ENCODE measurements at places on chromosomes 16 and 17. TPM values are rescaled to one million over a fixed set of nuclear protein-coding genes. Genes with fewer than 3 reads are reported as not detected.

Gene OR3A3
- not detected for polyA plus RNA-seq

Gene FBXW10B
- not detected for polyA plus RNA-seq

Gene PITPNC1
- polyA plus RNA-seq, result 23.0 TPM

Gene PLEKHG4
- 4.9 TPM for polyA plus RNA-seq

Gene MRPL58
- 66.7 TPM for polyA plus RNA-seq

Gene TBC1D3K
- not detected for polyA plus RNA-seq

Gene HASPIN
- 6.1 TPM for polyA plus RNA-seq

Gene CSH2
- polyA plus RNA-seq, result 0.43 TPM

Gene MYH13
- polyA plus RNA-seq, result not detected

Gene MAPK8IP3
- polyA plus RNA-seq, result 11.3 TPM

Gene LGALS9B
- not detected for polyA plus RNA-seq

Gene CEP295NL
- polyA plus RNA-seq, result not detected

Gene BORCS6
- 1.8 TPM for polyA plus RNA-seq

Gene KRTAP17-1
- not detected for polyA plus RNA-seq

Gene EVPLL
- polyA plus RNA-seq, result 0.18 TPM

Gene HSD3B7
- polyA plus RNA-seq, result 4.3 TPM

Gene NTN3
- not detected for polyA plus RNA-seq

Gene COASY
- polyA plus RNA-seq, result 77.5 TPM

Gene PIGL
- polyA plus RNA-seq, result 32.3 TPM

Gene METTL2A
- polyA plus RNA-seq, result 23.9 TPM

Gene CHP2
- 2.3 TPM for polyA plus RNA-seq

Gene GAST
- polyA plus RNA-seq, result not detected

Gene BAIAP3
- 4.2 TPM for polyA plus RNA-seq

Gene GLIS2
- 8.2 TPM for polyA plus RNA-seq

Gene TNRC6A
- 124 TPM for polyA plus RNA-seq

Gene CCL22
- polyA plus RNA-seq, result 0.42 TPM

Gene MEOX1
- not detected for polyA plus RNA-seq

Gene TEKT5
- not detected for polyA plus RNA-seq

Gene TNFRSF12A
- polyA plus RNA-seq, result 155 TPM

Gene NKD1
- 2.5 TPM for polyA plus RNA-seq

Gene PTX4
- polyA plus RNA-seq, result not detected

Gene PLA2G10
- polyA plus RNA-seq, result 1.2 TPM

Gene TLCD3A
- polyA plus RNA-seq, result 11.4 TPM

Gene RHOT1
- polyA plus RNA-seq, result 38.8 TPM

Gene TEX19
- polyA plus RNA-seq, result 0.23 TPM

Gene NOXO1
- 2.0 TPM for polyA plus RNA-seq
